Hypothalamus (tissue), 51 donors: ENCODE measurements at places on chromosomes 12 and 14.
A peak's percentile ranks its signal among the peaks of the same experiment; 100 is the strongest.

DNA sequence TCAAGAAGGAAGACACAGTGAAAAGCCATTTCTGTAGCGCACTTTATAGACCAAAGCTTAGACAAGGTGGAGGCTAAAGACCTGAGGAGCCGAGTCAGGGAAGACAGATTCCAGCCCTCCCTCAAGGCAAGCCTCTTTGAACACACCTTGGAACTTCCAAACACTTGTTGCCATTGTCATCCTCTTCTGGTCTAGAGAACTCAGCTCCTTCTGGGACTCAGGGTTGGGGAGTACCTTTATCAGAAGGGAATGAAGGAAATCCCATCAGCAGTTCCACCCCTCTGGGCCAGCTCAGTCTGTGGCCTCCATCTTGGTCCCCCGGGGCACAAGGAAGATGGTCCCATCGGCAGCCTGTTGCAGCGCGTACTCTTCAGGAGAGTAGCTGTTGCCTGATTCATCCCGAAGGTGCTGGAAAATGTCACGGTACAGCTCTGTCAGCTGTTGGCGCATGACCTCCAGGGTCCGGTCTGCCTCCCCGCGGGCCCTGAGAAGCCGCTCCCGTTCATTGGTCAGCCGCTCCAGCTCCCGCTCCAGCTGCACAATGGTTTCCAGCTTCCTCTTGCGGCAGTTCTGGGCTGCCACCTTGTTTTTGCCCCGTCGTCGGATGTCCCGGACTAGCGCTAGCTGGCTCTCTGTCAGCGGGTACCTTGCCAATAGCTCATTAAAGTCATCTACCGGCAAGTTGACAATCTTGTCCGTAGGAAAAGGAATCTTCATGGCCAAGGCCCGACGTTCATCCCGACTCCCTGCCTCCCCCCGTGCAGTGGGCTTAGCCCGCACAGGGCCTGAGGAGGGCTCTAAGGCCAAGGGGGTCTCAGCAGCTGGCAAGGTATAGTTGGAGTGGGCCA, 8.5 kb downstream of the NFE2 start:
- no peak for DNase-seq

DNA sequence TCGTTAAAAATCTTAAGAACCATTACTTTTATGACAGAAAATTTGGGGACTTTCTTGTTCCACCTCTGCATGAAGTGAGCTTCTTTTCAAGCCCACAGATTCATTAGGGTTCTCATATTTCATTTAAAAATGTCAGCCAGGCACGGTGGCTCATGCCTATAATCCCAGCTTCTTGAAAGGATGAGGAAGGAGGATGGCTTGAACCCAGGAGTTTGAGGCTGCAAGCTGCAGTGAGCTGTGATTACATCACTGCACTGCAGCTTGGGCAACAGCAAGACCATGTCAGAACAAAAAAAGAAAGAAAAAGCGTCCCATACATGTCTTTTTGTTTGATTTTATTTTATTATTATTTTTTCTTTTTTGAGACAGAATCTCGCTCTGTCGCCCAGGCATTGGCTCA, 43.4 kb upstream of the ATF1 start:
- DNase-seq, result no peak

- DNase-seq, result no peak
Measured at GRCh38 chr12:89567691-89568239, 41.9 kb upstream of the POC1B start.

DNA sequence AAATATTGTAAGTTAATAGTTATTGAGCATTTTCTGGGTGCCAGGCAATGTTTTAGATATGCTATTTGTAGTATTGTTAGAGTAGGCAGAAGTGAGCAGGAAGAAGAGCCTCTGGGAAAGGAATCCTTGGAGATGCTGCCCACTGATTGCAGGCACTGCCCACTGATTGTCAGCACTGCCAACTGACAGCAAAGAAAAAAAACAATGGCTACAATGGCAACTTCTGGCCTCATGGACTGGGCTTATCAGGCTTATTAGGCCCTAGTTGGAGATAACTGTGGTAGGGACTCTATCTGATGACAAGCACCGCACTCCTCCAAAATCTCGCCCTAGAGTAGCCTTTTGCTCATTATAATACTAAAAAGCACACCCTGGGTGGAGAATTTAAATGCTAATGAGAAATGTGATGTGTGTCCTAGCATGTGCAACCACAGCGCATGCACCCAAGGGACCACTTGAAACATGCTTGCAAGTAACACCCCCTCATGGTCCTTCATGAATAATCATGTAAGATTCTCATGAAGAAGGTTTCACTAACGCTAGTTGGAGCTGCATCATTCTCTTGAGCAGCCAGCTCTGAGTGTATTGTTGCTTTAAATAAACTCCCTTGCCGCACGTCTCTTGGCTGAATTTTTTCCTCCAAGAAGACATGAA, 103.5 kb upstream of the PPP4R3A start:
- no peak for DNase-seq

DNA sequence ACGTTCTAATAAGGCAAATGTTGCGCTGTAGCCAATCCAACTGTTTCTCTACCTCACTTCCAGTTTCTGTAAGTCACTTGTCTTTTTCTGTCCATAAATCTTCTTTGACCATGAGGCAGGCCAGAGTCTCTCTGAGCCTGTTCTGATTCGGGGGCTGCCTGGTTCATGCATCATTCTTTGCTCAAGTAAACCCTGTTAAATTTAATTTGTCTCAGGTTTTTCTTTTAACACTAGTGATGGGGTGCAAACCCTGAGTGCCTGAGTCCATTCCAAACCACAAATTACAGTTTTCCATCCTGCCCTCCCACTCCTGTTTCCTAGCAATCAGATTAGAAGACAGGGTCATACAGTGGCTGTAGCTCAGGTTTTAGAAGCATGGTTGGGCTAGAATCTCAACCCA, 41.9 kb downstream of the VWF start:
- DNase-seq, result no peak

GRCh38 chr12:11596141-11596540, 53.3 kb upstream of the ETV6 start:
- no peak for DNase-seq

GRCh38 chr12:52506858-52507715, 13.1 kb downstream of the KRT5 start:
- no peak for DNase-seq

DNA sequence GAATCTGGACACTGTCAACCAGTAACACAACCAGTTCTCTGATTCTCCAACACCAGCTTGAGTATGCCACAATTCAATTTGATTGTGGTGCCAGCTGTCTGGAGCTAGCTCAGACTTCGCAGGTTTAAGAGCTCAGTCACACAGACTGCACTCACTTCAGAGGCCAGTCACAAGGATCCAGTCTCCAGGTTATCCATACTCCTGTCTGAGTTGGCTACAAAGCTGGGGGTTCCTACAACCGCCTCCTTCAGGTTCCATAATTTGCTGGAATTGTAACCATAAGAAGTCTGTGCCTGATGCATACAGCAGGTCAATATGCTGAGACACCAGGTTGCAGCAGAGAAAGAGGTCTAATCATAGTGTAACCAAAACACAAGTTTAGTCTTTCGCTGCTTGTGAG, 70.5 kb upstream of the CPSF6 start:
- DNase-seq, result no peak

DNA sequence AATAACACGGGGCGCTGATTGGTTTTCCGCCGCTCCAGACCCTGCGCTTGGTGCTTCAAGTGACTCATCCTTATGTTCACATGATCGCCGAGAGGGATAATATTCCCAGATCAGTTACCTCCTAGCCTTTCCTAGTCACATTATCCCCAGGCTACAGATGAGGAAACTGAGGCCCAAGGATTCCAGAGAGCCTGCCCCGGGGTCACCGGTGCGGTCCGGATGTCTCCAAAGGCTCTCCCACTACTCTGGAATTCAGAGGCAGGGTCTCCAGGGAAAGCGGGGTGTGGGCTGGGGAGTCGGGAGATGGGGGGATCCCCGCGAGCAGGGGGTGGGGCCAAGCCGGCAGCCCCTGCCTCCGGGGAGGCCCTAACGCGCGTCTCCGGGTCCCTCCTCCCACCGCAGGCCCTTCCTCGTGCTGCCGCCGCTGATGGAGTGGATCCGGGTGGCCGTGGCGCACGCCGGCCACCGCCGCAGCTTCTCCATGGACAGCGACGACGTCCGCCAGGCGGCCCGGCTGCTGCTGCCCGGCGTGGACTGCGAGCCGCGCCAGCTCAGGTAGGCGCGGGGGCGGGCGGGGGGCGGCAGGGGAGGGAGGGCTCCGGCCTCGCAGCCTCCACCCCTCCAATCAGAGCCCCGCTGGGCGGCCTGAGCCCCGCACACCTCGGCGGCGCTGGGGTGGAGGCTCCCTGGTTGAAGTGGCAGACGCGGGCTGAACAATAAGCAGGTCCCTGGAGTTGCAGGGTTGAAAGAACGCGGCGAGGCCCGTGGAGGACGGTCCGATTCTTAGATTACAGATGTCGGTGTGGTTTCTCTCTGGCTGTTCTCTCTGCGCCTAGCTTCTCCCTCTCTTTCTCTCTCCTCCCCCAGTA, 104.6 kb upstream of the PWP1 start:
- DNase-seq, result no peak

- DNase-seq, result no peak
Measured at GRCh38 chr14:50530358-50530757, 2.0 kb downstream of the MAP4K5 start.

- peak; percentile 12 for DNase-seq
Measured at GRCh38 chr12:109606320-109607028, 32.9 kb downstream of the MVK start.

DNA sequence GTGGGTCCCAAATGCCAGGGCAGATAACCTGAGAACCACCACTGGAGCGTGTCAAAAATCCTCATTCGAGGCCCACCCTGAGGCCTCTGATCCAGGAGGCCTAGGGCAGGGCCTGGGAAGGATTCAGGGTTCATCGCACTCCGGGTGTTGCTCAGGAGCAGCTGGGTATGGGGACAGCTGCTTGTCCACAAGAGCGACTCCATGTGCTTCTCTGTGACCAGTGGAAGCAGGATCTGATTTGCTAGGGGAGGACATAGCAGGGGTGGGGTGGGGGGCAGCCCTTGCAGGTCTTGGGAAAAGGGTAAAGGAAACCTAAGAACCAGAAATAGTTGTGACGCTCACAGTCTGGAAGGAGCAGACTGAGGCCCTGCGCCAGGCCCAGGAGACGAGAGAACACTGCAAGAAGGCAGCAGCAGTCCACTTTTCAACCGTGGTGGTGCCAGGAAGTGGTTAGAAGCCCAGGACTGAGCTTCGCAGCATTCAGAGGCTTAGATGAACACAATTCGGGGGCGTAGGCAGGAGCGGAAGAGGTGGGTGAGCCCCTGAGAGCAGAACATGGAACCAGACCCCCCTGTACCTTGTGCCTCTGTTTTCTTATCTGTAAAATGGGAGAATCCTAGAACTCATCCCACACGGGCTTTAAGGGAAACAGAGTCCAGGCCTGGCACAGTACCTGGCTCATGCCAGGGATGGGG, 33.7 kb downstream of the ITPK1 start:
- no peak for DNase-seq

- no peak for DNase-seq
Measured at GRCh38 chr14:61328626-61329262, 7.4 kb downstream of the PRKCH start.

DNA sequence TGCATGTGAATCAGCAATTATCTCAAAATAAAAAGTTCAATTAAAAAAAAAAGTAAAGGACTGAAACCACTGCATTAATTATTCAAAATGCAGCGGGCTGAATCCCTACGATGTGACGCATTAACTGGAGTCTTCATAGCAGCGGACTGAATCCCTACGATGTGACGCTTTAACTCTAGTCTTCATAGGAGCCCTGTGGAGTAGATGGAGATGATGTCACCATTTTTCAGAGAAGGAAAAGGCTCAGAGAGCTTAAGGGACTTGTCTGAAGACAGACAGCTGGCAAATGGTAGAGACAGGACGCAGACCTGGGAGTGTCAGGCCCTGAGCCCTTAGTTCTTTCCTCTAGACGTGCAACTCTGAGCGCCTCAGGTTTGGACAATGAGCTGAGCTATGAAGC, 168.0 kb upstream of the MYL2 start:
- no peak for DNase-seq

- no peak for DNase-seq
Measured at GRCh38 chr14:67999705-68000384, 180.3 kb downstream of the RAD51B start.

- no peak for DNase-seq
Measured at GRCh38 chr12:78645956-78646355, 218.6 kb upstream of the SYT1 start.

DNA sequence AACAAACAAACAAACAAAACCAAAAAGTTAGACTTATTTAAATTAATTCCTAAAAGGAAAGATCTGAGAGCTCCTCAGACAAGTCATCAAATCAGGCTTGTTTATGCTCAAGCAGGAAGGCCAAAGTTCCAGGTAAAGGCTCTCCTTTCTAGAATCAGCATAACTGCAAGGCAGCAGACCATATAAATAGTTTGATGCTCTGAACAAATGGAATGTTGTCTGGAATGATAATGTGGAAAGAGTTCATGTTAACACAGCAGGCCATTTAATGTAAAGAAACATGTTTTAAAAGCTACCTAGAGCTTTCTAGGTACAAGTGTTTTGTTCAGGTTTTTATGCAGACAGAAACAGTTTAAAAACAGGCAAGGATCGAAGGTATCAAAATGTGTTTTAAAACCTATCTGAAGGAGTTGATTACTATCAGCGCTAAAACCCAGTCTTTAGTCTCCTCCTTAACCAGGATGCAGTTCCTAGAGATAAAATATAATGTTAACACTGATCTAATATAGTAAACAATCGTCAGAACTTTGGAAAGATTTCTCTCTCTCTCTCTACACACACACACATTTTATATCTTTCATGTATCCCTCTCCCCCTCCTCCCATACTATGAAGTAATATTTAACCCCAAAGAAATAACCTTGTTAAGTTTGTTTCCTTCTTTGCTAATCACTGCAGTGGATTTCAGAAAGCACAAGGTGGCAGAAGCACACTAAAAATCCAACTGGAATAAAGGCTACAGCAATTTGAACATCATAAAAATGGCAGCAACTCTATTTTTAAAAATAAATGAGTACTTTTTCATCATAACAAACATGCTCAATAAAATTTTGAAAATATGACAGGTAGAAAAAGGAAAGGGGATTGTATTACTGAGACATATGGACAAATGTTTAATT, 135.5 kb downstream of the PAWR start:
- no peak for DNase-seq

- DNase-seq, result no peak
Measured at GRCh38 chr12:64273527-64274403, 51.7 kb upstream of the KICS2 start.

- DNase-seq, result no peak
Measured at GRCh38 chr12:39846971-39847650, 227.5 kb upstream of the ABCD2 start.

- peak; percentile 6 for DNase-seq
Measured at GRCh38 chr12:48184549-48184922, 1.1 kb downstream of the CCDC184 start.

GRCh38 chr12:109835827-109836226, 2.6 kb upstream of the TRPV4 start:
- DNase-seq, result no peak

GRCh38 chr12:14148489-14149270, 167.3 kb upstream of the GRIN2B start:
- DNase-seq, result no peak

DNA sequence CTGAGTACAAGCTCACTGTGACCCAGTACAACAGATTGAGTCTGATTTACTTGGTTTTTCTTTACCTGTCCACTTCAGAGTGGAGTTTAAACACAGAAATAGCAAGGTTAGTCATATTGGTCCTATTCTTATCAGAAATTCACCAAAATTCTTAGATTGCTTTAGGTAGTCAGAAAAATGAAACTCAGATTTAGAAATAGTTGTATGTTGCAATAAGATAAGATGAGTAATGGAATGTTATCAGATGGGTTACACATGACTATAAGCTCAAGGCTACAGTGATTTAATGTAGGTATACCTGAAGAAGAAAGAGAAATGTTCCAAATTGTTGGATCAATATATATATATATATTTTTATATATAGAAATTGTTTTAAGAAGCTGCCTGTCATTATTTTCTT, 524.1 kb downstream of the LRFN5 start:
- no peak for DNase-seq
